Vagina (tissue), 2 donors: ENCODE measurements at places on chromosomes 12 and 14.

GRCh38 chr12:39752482-39753137 is 133.0 kb upstream of the ABCD2 start:
- DNase-seq, result no peak

GRCh38 chr12:42097971-42098370 is 46.7 kb downstream of the GXYLT1 start:
- no peak for DNase-seq

DNA sequence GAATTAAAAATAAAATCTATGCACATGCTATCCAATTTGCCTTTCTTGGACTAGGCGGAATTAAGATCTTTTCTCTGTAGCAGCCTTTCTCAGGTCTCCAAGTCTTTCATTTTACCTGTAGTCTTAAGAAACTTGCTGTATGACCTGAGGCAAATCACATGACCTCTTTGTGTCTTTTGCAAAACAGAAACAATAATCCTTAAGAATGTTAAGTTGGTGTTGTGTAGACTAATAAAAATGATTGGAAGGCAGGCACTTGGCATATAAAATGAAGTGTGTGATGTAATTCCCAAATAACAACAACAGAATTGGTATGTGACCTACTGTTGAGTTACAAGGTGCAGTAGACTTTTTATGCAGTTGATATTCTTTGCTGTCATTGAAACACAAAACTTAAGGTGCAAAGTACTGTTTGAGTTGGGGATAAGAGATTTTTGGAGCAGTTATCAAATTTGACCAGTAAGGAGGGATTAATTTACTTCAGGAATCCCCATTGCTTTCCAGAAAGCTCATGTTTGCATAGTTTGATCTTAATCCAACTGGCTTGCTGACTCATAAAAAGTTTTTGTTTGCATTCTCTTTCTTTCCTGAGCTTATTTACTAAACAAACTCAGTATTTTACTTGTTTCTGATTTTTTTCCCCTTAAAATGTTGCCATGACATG is 51.4 kb downstream of the SUSD6 start:
- DNase-seq, result no peak

- DNase-seq, result no peak
These were observed 150.1 kb upstream of the FSCB start for GRCh38 chr14:44657203-44657602.

DNA sequence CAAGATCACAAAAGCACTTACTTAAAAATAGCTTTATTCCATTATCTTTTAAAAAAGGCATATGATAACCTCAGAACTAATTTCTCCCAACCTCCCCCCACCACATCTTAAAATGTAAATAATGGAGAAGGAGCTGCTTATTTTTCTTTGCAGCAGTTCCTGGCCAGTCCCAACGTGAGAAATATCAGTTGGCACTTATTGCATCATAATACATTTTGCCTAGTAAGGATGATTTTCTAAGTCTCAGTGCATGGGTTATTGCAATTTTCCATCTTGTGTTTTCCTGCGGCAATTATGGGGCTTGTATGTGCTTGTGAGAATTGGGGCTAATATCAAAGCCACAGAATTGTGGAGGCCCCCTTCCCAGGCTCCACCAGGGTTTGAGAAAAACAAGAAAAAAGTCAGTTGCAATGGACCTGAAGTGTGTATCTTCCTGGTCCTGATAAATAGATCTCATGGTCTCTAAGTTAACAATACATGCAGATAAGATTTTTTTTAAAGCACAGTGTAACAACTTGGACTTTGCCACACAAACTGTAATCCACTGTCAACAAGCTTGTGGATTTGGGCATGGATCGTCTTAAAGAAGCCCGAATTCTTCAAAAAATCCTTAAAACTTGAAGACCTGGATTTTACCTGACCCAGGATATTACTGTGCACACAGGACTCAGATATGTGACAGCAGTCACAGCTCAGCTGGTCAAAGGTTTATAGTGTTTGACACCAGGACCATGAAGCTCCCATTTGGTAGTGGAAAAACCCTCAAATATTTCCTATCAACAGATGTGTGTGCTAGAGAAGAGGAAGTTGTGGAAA is 2.8 kb upstream of the WSB2 start:
- no peak for DNase-seq

GRCh38 chr14:71532344-71532743 is 399.9 kb upstream of the RGS6 start:
- no peak for DNase-seq

DNA sequence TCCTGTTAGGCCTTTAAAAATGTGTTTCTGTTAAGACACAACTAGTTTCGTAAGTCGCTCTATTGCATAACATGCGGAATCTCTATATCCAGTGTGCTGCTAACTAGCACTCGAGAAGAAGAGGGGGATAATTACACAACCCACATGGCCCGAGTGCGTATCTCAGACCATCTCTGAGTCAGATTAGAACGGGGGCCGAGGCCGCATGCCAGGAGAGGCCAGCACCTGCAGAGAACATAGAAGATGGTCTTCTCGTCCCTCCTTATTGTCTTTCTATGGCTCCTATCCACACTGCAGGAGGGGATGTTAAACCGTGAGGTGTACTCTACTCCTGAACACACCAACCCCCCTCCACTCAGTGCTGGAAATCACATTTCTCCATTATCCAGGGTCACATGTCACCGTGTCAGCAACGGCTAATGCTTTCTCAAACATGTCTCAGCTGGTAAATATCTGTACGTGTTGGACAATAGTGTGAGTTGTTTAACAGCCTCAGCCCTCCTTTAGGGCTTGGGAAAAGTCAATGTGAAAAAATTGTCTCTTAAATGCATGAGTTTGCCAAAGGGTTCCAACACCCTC is 56.3 kb downstream of the CCDC88C start:
- no peak for DNase-seq

DNA sequence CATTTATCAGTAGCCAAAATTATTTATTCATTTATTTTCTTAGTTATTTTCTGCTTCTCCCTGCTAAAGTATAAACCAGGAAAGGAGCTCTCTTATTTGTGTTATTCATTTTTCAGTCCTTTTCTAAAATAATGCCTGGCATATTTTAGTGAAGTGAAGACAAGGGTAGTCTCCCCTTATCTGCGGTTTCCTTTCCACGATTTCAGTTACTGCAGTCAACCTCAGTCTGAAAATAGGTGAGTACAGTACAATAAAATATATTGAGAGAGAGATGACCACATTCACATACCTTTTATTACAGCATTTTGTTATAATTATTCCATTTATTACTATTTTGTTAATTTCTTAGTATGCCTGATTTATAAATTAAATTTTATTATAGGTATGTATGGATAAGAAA is 57.6 kb downstream of the GPR137C start:
- no peak for DNase-seq

GRCh38 chr14:20631880-20632389 is 9.6 kb downstream of the OR6S1 start:
- no peak for DNase-seq

DNA sequence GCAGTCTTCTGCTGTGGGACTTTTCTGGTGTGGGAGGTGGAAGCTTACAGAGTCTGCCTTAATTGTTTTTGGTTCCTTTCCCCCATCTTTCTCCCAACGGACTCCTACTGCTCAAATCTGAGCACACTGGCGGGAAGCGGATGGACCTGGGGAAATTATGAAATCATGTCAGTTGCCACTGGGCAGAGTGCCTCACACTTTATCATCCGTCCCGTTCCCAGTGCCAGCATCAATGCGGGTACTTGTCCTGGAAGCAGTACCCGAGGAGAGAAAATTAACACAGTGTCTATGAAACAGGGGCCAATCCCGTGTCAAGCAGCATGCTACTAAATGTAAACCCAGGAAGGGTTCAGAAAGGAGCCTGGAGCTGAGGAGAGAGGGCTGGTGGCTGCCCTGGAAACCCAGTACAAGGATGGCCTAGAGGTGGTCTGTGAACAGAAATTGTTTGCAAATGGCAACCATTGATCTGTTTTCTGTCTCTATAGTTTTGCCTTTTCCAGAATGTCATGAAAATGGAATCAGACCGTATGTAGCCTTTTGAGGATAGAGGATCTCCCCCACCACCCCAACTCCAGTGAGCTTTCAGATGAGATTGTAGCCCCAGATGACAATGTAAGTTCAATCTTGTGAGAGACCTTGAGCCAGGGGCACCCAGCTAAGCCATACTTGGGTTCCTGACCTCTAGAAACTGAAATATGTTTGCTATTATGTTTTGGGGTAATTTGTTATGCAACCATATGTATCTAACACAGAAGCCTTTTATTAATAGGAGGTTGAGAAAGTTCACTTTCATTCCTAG is 908 bp upstream of the CDKL1 start:
- DNase-seq, result peak; percentile 85

DNA sequence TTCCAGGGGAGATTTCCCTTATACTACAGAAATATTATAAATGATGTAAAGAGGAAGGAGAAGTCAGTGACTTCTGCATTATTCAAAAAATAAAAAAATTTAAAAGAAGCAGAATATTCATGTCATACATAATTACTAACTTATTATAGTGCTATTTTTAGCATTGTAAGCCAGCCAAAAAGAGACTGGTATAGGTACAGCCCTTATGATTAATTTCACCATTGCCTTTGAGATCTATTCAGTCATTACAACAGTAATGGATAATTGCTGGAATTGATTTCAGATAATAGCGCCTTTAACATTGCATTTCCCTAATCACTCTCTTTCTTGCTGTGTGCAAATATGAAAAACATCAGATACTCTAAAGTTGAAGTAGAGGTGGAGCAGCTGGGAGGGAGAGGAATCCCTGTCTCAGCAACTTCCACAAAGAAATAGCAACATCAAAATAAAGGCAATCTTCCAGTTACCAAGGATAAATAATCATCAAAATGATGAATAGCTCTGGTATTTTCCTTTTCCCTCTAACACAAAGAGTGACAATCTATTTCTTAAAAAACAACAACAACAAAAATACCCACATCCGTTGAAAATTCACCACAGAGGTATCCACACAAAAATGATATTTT is 71.8 kb upstream of the OVCH1 start:
- DNase-seq, result no peak

DNA sequence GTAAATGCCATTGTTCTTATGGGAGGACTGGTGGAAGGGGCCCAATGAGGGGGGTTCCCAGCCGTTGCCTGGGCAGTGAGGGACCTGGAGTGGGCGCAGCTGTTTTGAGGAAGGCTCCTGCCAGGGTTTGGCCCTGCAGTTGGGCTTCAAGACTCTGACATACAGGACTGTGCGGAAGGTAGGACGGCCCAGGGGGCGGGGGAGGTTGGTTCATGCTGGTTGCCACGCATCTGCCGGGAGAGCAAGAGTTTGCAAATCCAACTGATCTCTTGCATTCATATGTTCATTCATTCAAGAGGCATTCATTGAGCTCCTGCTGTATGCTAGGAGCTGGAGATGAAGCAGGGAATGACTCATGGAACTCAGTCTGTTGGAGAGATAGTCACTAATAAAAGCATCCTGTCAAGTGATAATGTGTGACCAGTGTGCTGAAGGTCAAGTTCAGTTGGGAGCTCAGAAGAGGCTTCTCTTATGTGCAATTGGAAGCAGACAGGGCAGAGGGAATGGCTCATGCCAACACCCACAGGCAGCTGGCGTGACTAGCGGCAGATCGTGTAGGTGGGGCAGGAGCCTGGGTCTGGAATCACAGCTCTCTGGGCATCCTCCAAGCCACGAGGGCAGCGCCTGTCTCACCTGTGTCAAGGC is 7.8 kb downstream of the SH2B3 start:
- DNase-seq, result no peak
